ENCODE measurements at places on chromosomes 7 and 10. TPM values are rescaled to one million over a fixed set of nuclear protein-coding genes. Genes with fewer than 3 reads are reported as not detected.

The ARID5B gene
- total RNA-seq = 33.1 TPM

The GIMAP1 gene
- 3.6 TPM for total RNA-seq

The ANKRD26 gene
- 9.7 TPM for total RNA-seq

The UCMA gene
- total RNA-seq = not detected
